ENCODE measurements at places on chromosomes 11 and 22.

DNA sequence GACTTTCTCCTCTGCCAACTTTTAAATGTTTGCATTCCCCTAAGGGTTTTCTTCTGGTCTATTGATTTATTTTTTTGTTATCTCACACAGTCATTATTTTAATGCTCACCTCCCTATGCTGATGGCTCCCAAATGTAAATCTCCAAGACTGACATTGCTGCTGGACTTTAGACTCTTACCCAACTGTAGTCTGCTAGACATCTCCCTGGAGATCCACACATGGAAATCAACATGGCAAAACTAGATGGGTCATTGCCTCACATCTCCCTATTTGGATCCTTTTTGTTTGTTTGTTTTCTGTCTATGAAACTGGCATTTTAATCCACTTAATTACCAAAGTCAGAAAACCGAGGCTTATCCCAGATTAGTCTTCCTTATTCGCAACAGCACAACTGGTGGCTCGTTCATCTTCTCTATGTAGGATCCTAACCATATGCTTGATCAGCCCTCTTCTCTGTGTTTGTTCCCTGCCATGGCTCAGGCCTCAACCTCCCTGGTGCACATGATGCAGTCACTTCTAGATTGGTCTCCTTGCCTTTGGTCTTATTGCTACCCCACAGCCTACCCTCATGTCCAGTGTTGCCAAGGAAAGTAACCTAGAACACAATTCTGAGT is 37.3 kb downstream of the SC5D start:
- no peak for DNase-seq

- no peak for DNase-seq
Measured at GRCh38 chr22:44686873-44687600, 15.0 kb upstream of the PRR5 start.

DNA sequence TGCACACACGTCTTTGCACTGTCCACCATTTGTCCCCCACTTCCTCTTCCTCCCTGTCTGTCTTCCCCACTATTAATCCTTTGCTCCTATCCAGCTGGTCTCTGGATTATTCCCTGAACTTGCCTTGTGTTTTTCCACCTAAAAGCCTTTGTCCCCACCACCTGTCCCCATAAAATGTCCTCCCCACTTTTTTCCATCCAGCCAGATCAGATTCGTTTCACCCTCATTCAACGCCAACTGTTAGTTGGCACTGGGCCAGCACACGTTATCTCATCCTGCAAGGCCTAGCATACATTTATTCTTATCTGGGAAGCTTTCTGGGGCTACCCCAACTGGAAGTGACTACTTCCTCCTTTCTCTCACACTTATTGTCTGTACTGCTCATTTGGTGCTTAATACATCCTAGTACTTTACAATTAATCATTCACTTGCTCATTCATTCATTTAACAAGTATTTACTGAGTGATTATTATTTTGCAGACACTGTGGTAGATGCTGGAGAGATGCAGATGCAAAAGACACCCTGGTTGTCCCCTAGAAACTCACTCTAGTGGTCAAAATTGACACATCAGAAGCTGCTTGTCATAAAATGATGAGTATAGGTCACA is 96.2 kb downstream of the RASSF10 start:
- no peak for DNase-seq

- no peak for DNase-seq
Measured at GRCh38 chr11:109972939-109973338, 120.3 kb upstream of the ZC3H12C start.

DNA sequence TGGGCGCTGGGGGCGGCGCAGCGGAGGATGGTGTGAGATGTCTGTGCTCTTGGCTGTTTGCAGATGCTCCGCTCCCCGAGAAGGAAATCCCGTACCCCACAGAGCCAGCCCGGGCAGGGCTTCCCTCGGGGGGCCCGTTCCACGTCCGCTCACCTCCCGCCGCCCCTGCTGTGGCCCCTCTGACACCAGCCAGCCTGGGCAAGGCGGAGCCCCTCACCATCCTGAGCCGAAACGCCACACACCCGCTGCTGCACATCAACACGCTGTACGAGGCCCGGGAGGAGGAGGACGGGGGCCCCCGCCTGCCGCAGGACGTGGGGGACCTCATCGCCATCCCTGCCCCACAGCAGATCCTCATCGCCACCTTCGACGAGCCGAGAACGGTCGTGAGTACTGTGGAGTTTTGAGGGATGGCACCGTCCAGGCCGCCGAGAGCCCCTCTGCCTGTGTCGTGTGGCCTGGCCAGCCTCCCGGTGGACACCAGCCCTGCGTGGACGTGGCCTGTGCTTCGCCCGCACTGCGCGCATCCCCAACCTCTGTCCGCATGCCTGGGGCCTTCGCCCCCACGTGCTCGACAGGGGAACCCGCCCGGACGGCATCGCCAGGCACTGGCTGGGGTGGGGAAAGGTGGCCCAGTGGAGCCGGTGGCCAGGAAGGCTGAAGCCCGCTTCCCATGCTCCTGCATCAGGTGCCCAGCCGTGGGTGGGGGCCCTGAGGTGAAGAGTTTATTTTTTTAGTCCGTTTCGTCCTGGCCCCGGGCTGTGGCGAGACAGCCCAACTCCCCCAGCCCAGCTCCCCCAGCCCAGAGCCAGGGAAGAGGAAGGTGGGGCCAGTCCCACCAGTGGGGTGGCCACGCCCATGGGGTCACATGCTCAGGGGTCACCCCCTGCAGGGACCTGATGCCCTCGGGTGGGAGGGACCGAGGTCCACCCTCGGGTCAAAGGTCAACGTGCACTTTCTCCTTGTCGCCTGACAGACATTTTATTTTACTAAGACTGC is 6.5 kb upstream of the TRABD start:
- DNase-seq = no peak

DNA sequence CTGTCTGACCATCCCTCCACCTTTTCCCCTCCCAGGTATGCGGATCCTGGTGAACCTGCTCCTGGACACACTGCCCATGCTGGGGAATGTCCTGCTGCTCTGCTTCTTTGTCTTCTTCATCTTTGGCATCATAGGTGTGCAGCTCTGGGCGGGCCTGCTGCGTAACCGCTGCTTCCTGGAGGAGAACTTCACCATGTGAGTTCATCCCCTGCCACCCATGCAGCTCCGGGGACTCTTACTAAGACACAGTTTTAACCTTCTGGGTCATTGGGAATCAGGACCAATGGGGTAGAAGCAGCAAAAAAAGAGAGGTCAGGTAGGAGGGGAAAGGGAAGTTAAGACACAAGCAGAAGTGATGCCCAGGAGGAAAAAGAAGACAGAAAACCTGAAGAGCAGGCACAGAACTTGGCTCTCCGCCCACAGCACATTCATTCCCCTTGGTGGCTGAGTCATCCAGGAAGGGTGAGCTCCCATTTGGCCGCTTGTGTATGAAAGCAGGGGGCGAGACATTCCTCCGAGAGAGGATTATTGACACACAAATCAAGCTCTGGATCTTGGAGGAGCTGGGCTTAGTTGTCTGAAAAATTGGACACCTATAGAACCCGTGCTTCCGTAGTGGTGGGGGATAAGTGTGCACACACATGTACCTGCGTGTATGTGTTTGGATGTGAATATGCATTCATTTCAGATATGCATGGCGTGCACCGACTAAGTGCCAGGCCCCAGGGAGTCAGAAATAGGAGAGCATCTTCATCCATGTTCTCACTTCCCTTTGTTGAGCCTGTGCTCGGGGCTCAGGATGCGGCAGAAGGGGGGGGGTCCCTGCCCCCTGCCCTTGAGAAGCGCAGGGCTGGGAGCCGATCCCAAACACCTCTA is 64.2 kb downstream of the CACNA1I start:
- no peak for DNase-seq
